ENCODE measurements at places on chromosomes 6 and 20.
A peak's percentile ranks its signal among the peaks of the same experiment; 100 is the strongest.

- DNase-seq: no peak
Measured at GRCh38 chr6:12331474-12331873, 41.3 kb downstream of the EDN1 start.

GRCh38 chr6:13484138-13484708 lies 3.2 kb downstream of the GFOD1 start:
- DNase-seq: no peak

GRCh38 chr20:34526466-34526865 lies 10.2 kb downstream of the DYNLRB1 start:
- DNase-seq: no peak

- no peak for DNase-seq
Measured at GRCh38 chr6:56532766-56533551, 109.7 kb downstream of the DST start.

- DNase-seq: no peak
Measured at GRCh38 chr6:150898399-150899170, 33.1 kb downstream of the MTHFD1L start.

DNA sequence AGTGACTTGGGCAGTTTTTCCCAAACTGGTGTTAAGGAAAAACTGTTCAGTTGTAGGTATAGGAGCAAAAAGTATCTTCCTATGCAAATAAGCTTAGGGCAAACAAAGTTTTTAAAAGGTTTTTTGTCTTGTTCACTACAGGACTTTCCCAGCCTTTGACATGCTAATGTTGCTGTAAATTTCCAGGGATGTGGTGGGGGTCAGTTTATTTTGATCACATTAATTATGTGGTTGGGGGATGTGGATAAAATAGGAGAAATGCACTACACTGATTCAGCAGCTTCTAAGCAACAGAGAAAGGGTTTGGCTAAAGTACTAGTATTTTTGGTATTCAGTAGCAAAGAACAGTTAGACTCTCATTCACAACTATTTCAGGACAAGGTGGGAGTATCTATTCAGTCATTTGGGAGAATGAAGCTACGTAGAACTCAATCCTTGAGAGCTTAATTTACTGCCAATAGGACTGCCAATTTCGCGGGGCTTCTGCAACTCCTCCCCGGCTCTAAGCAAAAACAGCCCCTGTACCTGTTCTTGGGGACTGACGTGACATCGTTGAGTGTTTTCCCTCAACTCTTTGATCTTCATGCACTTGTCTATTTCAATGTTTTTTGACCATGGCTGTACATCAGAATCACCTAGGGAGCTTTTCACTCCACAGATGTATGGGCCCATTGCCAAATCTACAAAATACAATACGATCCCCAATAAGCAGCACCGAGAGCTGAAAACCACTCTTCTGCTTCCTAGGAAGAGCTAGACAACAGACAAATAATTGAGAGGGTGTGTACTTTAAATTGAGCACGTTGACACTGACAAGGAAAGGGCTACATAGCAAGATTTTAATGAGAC lies 94.8 kb upstream of the NHSL1 start:
- DNase-seq: no peak

DNA sequence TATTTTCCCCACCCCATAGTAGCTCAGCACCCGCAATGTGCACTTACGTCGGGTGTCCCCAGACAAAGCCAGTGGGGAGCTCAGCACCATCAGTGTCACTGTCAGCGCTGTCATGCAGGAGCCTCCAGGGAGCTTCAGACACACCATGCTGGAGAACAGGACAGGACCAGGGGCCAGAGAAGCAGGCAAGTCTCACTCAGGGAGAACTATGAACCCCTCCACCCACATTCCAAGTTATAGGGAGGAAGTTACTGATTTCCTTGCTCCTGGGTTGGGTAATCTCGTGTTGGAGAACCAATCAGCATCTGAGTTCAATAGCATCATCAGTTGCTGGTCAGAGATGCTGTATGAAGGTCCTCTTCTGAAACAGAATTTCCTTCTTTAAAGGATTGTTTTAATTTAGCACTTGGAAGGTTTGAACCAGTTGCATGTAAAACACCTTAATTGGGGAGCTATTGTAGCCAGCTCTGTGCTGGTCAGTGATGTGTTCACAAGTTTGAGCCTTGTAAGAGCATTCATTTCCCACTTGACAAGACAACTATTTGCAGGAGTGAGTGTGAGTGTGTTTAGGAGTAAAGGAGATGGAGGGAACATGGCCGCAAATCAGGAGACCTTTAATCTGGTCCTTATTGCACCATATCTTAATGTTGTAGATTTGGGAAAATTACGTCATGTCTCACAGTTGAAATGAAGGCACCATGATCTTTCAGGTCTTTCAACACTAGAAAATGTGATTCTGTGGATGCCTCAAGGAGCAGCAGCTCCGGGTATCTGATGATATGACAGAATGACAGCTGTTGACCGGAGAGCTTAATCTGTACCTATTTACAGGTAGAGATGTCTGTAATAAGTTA lies at the start of gene HLA-DRB1:
Gene HLA-DRB1, minus strand, starts transcription at position 253 of the 854 bp plus-strand sequence. Its CDS starts 106 bp downstream, at position 147.
- DNase-seq: no peak

GRCh38 chr6:105867277-105867676 lies 218.9 kb upstream of the PRDM1 start:
- no peak for DNase-seq

GRCh38 chr6:208938-209337 lies 83.3 kb upstream of the DUSP22 start:
- DNase-seq: no peak

DNA sequence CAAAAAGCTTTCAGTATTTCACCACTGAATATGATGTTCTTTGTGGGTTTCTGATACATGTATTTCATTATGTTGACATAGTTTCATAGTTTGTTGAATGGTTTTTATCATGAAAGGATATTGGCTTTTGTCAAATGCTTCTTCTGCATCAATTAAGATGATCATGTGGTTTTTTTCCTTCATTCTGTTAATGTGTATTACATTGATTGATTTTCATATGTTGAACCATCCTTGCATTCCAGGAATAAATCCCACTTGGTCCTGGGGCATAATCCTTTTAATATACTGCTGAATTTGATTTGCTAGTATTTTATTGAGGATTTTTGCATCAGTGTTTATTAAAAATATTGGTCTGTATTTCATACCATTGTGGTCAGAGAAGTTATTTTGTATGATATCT lies 70.9 kb upstream of the BHLHE23 start:
- no peak for DNase-seq

- DNase-seq: no peak
Measured at GRCh38 chr6:7262746-7263518, 50.1 kb downstream of the SSR1 start.

GRCh38 chr6:145756170-145756662 lies 20.9 kb upstream of the EPM2A start:
- peak; percentile 90 for DNase-seq
